ENCODE measurements at places on chromosomes 5 and 9. TPM values are rescaled to one million over a fixed set of nuclear protein-coding genes. Genes with fewer than 3 reads are reported as not detected.

- H3K4me1 ChIP-seq, result peaks cover 21% of the 10 kb centered on the region
- no peaks in the 10 kb centered on the region for H3K36me3 ChIP-seq
- H3K4me3 ChIP-seq, result no peak overlapping the region
- no peak for DNase-seq
- no peaks in the 10 kb centered on the region for H3K27me3 ChIP-seq
Measured at GRCh38 chr9:110031511-110032173, 176.3 kb downstream of the C9orf152 start.

- H3K4me1 ChIP-seq, result peaks cover 4% of the 10 kb centered on the region
- peaks cover 5% of the 10 kb centered on the region for H3K36me3 ChIP-seq
- no peak overlapping the region for H3K27ac ChIP-seq
- H3K4me3 ChIP-seq, result no peak overlapping the region
- no peaks in the 10 kb centered on the region for H3K27me3 ChIP-seq
- no peak for DNase-seq
Measured at GRCh38 chr5:81205058-81205457, 28.1 kb upstream of the CKMT2 start.

DNA sequence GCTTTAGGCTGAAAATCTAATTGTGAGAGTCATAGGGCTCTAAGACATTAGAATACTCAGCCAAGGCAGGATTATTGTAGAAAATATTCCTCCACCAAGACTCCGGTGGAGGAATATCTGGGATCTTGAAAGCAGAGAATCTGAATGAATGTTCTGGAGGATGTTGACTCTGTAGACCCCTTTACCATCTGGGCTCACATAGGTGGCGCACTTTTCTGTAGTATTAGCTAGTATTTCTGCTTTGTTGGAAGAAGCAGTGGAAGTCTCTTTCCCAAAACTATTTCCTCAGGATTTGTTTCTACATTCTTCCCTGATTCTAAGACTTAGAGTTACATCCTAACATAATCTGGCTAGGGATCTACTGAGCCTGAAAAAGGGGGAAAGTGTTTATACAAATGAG lies 752.4 kb upstream of the SEMA6A start:
- no peak for DNase-seq
- H3K36me3 ChIP-seq, result no peaks in the 10 kb centered on the region
- H3K4me3 ChIP-seq, result no peak overlapping the region
- no peak overlapping the region for H3K27ac ChIP-seq

DNA sequence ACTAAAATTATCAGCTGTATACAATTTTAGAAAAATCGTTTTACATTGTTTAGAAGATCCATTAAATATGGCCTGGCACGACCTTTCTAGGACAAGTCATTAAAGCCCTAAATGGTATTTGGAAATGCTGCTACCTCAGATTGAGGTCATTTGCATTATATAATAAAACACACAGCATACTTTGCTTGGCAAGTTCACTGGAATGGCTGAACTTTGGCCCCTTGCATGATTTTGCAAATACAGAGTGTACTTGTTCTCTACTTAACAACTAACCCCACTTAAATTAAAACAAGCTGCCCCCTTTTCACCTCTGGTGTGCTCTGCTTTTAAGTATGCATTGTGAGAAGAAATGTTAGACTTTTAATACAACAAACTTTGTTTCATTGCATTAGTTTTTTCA lies 860.1 kb downstream of the PTPRD start:
- H3K27me3 ChIP-seq, result no peaks in the 10 kb centered on the region
- no peak for DNase-seq
- no peaks in the 10 kb centered on the region for H3K36me3 ChIP-seq
- H3K4me1 ChIP-seq, result no peaks in the 10 kb centered on the region
- no peak overlapping the region for H3K27ac ChIP-seq

GRCh38 chr9:95140821-95141220 lies 176.7 kb downstream of the FANCC start:
- no peak for DNase-seq
- H3K4me3 ChIP-seq, result no peak overlapping the region
- no peaks in the 10 kb centered on the region for H3K27me3 ChIP-seq

DNA sequence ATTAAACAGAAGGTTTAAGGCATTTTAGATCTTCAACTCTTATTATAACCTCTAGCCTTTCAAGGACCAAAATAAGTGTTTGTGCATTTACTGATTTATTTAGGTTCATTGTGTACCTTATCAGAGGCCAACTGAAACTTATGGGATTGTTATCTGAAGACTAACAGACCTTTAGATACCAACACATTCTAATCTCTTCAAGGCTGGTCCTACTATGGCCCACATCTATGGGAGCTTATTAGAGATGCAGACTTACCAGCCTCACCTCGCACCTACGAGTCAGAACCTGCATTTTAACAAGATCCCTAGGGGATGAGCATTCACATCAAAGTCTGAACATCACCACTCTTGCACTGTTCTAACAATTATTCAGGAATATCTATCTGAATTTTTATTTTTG lies 1.9 kb downstream of the IARS1 start:
- peak overlapping the region; percentile 98 for H3K27ac ChIP-seq
- H3K4me3 ChIP-seq, result peak overlapping the region; percentile 87
- H3K27me3 ChIP-seq, result no peaks in the 10 kb centered on the region

GRCh38 chr5:36217567-36217966 lies 24.2 kb downstream of the NADK2 start:
- H3K27me3 ChIP-seq, result no peaks in the 10 kb centered on the region
- H3K36me3 ChIP-seq, result peaks cover 28% of the 10 kb centered on the region
- no peak for DNase-seq
- H3K4me3 ChIP-seq, result no peak overlapping the region

- DNase-seq, result no peak
- no peak overlapping the region for H3K27ac ChIP-seq
- H3K4me1 ChIP-seq, result no peaks in the 10 kb centered on the region
- no peaks in the 10 kb centered on the region for H3K36me3 ChIP-seq
- H3K4me3 ChIP-seq, result no peak overlapping the region
Measured at GRCh38 chr5:34552686-34553085, 103.4 kb upstream of the RAI14 start.

- no peak for DNase-seq
- no peaks in the 10 kb centered on the region for H3K4me1 ChIP-seq
- no peak overlapping the region for H3K27ac ChIP-seq
- H3K36me3 ChIP-seq, result no peaks in the 10 kb centered on the region
- H3K27me3 ChIP-seq, result no peaks in the 10 kb centered on the region
- H3K4me3 ChIP-seq, result no peak overlapping the region
Measured at GRCh38 chr5:27855491-27855890, 817.1 kb upstream of the CDH9 start.

DNA sequence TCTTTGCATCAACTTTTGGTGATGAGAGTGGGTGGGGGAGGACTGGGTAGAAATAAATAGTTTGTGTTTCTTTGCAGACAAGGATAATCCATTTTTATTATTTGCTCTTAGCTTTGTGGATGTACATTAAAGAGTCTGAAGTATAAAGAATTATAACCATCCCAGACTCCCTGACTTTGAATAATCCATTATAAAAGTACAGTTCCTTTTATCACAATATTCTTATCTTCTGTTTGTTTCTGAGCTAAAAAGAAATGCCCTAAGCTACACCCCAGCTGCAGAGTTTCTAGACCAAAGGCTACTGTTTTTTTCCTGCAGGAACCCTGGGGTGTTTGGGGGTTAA lies 77.9 kb downstream of the NDFIP1 start:
- H3K27me3 ChIP-seq, result no peaks in the 10 kb centered on the region
- no peak overlapping the region for H3K4me3 ChIP-seq
- no peaks in the 10 kb centered on the region for H3K36me3 ChIP-seq
- H3K27ac ChIP-seq, result no peak overlapping the region
- H3K4me1 ChIP-seq, result no peaks in the 10 kb centered on the region

- H3K4me3 ChIP-seq, result no peak overlapping the region
- H3K27ac ChIP-seq, result no peak overlapping the region
- peaks cover 2% of the 10 kb centered on the region for H3K36me3 ChIP-seq
- H3K27me3 ChIP-seq, result no peaks in the 10 kb centered on the region
- DNase-seq, result no peak
Measured at GRCh38 chr5:140327589-140327988, 18.8 kb downstream of the HBEGF start.

DNA sequence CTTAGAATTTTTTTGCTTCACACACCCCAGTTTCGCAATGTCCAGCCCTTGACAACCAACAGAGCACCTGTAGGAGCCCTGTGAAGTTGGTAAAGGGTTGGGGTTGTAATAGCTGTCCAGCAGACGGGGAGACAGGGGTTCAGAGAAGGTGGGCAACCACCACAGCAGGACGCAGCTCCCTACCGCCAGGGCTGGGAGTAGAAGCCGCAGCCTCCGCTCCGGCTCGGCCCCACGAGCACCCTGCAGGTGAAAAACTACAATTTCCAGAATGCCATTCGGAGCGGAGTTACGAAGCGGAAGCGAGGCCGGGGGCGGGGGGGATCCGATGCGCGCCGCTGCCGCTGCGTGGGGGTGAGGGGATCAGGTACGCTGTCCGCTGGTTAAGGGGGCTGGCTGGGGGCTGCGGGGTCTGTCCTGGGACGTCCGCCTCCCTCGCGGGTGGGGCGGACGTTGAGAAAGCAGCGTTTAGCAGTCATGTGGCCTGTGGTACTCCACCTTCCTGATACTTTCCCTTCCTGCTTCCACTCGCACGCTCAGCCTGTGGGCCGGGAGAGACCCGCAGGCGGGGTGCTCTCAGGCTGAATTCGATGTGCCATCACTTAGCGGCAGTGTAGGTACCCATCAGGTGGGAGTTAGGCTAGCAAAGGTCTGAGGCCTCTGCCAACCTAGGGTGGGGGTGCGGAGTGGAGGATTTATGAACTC lies at the start of gene TRMT10B:
TRMT10B (plus strand) TSS at position 317 of the 702 bp plus-strand sequence. CDS start 8,127 bp downstream, outside the sequence.
- H3K27ac ChIP-seq, result peak within 1 kb of the TSS; percentile 92
- H3K36me3 ChIP-seq, result peaks cover 10% of the 10 kb centered on the region
- DNase-seq, result peak; percentile 88
- H3K4me1 ChIP-seq, result peaks cover 32% of the 10 kb centered on the region

DNA sequence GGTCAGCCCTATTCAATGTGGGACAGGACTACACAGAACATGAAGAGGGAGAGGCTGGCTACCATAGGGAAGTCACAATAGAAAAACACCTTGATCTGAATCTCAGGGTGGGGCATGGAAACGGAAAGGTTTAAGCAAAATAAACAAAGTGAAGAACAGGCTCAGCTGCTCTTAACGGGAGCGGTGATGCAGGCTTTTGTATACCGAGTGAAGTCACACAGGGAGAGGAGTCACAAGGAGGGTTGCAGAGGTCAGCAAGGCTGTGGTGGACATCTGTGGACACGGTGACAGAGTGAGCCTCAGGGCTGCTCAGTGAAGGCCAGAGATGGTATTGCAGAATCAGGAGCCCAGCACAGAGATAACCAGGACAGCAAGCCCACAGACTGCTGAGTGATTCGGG lies 30.6 kb upstream of the SEMA4D start:
- H3K27ac ChIP-seq, result peak overlapping the region; percentile 45
- no peaks in the 10 kb centered on the region for H3K36me3 ChIP-seq
- DNase-seq, result no peak
- H3K27me3 ChIP-seq, result no peaks in the 10 kb centered on the region

DNA sequence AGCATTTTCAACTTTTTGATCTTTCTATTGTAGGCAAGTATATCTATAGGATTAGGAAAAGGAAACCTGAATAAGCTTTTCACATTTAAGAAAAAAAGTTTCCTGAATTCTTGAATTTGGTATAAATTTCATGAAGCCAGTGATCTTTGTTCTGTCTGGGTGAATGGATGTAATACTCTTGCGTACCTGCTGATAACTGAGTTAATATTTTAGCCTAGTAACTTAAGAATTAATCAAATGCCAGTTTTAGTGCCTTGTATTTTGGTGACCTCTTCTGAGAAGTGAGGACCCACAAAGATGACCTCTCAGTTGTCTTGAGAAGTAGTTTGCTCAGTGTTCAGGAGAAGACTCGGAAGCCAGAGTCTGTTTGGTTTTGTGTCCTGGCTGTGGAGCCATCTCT lies 77.9 kb downstream of the UHRF2 start:
- no peaks in the 10 kb centered on the region for H3K27me3 ChIP-seq
- H3K4me1 ChIP-seq, result peaks cover 7% of the 10 kb centered on the region
- peaks cover 41% of the 10 kb centered on the region for H3K36me3 ChIP-seq

GRCh38 chr9:21668516-21668915 lies 133.9 kb upstream of the MTAP start:
- no peak overlapping the region for H3K27ac ChIP-seq
- H3K27me3 ChIP-seq, result no peaks in the 10 kb centered on the region
- peaks cover 17% of the 10 kb centered on the region for H3K4me1 ChIP-seq
- no peak overlapping the region for H3K4me3 ChIP-seq

DNA sequence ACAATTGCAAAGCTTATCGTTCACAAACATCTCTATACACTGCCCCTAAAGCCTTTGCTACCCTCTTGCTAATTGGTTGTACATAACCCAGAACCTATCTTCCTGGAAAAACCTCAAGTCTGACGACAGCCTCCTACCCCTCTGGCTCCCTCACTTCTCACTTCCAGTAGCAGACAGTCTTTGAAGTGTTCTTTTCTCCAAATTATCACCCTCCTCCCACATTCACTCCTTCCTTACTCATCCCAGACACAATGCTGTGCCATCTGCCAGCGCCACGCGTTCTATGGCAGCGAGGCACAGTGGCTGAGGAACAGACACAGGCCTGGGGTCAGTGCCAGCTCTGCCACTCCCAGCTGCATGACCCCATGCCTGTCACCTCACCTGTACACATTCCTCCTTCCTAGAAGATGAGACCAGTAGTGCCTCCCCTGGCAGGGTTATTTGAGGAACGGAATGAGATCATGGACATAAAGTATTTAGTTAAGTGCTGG lies 27.7 kb downstream of the CLTA start:
- DNase-seq, result peak; percentile 23
- H3K27ac ChIP-seq, result peak overlapping the region; percentile 86
- H3K4me1 ChIP-seq, result peaks cover 37% of the 10 kb centered on the region
- no peaks in the 10 kb centered on the region for H3K27me3 ChIP-seq

DNA sequence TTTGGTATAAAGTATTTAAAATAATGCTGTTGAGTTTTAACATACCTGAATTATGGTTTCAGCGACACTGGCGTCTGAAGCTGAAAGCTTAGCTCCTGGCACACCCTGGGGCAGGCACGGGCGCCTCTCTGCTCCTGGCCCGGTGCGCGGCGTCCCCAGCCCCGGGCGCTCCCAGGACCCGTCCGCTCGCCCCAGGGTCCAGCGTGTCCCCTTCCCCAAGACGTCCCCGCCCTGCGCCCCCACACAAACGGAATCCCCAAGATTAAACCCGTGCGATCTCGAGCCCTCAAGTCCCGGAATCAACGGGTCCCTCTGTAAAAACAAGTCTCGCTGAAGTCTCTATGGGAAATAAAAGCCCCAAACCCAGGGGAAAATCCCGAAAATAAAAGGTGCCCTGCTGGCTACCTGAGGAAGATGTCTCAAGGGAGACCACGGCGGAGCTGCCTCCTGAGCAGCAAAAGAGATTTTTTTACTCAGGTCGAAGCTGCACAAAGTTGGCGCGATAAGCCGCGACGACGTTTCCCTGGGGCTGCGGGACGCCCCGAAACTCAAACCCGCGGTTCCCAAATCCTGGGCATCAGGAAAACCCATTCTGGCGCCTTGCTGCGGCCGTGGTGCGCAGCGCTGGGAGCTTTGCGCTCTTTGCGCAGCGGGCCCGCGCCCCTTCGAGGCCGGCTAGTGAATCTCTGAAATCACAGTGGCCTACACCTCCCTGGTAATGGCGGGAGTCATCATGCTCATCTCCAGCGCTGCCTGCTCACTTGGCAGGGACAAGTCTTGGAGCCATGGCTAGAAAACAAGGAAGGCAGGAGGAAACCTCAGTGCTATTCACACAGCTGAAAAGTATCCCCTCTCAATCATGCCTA lies 6.3 kb upstream of the IFNA8 start:
- peak; percentile 34 for DNase-seq
- peak overlapping the region; percentile 34 for H3K4me3 ChIP-seq
- peaks cover 52% of the 10 kb centered on the region for H3K27me3 ChIP-seq
- H3K36me3 ChIP-seq, result no peaks in the 10 kb centered on the region
- H3K27ac ChIP-seq, result no peak overlapping the region

MAMDC2 gene
- total RNA-seq, result not detected

PCDHGB2 gene
- total RNA-seq, result 0.07 TPM

SPINK6 gene
- not detected for total RNA-seq

ZNF474 gene
- total RNA-seq, result not detected

LIX1 gene
- total RNA-seq, result not detected

Measured in activated CD4-positive, alpha-beta T cell treated with anti-CD3 and anti-CD28 coated beads for 36 hours (primary cell).